ENCODE measurements at places on chromosomes 5 and 9.

GRCh38 chr5:172050080-172050479 lies 43.6 kb upstream of the FBXW11 start:
- DNase-seq: no peak

DNA sequence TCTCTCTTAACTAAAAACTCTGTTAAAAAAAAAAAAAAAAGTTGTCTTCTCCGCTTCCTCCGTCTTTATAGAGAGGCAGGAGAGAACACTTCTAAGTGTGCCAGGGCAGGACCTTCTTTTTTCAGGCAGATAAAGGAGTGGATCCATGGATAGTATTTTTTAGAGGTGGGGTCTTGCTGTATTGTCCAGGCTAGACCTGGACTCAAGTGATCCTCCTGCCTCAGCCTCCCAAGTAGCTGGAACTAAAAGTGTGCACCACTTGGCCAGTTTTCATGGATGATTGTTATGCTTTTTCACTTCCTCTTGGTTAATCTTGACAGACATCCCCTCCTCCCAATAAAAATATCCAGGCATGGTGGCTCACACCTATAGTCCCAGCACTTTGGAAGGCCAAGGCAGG lies 20.0 kb upstream of the GNE start:
- no peak for DNase-seq

DNA sequence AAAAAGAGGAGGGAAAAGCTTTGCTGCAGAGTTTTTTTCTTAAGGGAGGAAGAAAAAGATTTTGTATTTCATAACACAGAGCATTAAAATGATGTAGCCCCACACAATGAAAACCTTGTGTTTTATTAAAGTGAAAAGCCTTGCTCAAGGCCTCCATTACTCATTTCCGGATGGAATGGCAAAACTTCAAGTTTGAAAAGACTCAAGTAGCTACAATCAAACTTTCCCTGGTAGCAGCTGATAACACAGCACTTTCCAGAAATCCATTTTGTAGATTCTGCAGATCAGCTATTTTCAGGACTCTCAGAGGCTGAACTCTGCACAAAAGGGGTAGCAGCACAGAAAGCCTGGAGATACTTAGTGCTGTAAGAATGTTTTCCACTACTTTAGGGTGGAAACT lies 374.8 kb downstream of the NFIB start:
- DNase-seq: no peak

DNA sequence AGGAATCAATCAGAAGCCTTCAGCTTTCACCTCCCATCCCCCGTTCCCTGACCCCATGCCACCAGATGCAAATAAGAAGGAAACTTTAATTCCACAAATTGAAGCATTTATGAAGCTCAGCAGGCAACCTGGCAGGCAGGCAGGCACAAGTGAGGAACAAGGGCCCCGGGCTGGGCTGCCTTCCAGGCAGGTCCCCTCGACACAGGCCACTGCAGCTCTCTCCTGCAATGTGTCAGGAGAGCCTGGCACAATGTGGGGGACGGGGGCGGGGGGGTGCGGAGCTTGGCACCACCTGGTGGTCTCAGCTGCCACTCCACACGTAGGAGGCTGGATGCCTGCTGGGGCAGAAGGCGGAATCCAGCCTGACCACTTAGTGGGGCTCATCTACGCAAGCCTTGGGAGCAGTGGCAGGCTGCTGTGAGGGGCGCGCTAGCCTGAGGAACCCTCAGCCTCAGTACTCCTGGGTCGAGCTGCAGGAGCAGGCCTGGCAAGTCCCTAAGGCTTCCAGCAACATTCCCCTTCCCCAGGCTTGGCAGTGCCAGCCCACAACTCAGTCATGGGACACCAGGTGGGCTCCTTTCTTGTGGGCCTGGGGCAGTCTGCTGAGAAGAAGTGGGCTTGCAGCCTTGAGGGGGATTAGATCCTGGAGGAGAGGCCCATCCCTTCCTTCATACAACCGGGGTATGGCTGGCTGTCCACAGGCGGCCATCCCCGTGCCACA lies 50.2 kb upstream of the KCNMB1 start:
- DNase-seq: no peak

- DNase-seq: no peak
These were observed 9.1 kb downstream of the TYRP1 start for GRCh38 chr9:12702160-12702758.

- DNase-seq: no peak
These were observed 2.0 kb downstream of the PIK3R1 start for GRCh38 chr5:68217528-68217927.

GRCh38 chr5:116652196-116652729 lies 77.6 kb upstream of the SEMA6A start:
- no peak for DNase-seq

- DNase-seq: peak; percentile 10
These were observed 16.2 kb upstream of the ITGA1 start for GRCh38 chr5:52771343-52772039.

- no peak for DNase-seq
These were observed 8.8 kb upstream of the NHP2 start for GRCh38 chr5:178162481-178162880.

DNA sequence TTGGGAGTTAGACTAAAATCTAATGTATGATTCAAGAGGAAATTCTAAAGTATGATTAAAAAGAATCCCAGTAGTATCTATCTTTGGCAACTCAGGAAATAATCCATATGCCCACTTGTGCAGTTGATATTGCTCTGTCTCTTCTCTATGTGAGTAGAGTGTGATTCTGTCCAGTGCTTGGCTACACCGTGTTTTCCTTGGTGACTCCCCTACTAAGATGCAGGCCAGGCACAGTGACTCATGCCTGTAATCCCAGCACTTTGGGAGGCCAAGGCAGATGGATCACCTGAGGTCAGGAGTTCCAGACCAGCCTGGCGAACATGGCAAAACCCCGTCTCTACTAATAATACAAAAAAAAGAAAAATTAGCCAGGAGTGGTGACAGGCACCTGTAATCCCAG lies 495.4 kb downstream of the MAT2B start:
- no peak for DNase-seq

- DNase-seq: no peak
These were observed 14.3 kb downstream of the SNX30 start for GRCh38 chr9:112764837-112765236.

GRCh38 chr9:78954286-78954685 lies 617.5 kb upstream of the TLE4 start:
- no peak for DNase-seq

- DNase-seq: no peak
These were observed 153.3 kb upstream of the SLC12A2 start for GRCh38 chr5:127930311-127930710.

DNA sequence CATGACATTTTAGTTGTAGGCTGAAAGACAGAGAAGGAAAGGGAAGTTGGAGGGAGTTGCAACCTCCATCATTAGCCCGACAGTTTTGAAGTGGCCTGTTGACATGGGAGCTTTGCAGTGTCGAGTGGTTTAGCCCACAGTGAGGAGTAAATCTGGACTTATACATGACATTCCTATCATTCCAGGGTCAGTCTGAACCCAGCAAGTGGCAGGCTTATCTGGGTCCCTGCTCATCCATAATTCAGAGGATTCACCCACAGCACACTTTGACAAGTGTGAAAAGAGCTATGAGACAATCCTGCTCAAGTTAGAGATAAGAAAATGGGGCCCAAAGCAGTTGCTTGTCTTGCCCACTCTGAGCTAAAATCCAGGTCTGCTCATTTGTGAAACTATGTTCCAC lies 8.4 kb upstream of the TNC start:
- no peak for DNase-seq

- DNase-seq: no peak
These were observed 77.6 kb downstream of the PLAC8L1 start for GRCh38 chr5:146027751-146028150.

DNA sequence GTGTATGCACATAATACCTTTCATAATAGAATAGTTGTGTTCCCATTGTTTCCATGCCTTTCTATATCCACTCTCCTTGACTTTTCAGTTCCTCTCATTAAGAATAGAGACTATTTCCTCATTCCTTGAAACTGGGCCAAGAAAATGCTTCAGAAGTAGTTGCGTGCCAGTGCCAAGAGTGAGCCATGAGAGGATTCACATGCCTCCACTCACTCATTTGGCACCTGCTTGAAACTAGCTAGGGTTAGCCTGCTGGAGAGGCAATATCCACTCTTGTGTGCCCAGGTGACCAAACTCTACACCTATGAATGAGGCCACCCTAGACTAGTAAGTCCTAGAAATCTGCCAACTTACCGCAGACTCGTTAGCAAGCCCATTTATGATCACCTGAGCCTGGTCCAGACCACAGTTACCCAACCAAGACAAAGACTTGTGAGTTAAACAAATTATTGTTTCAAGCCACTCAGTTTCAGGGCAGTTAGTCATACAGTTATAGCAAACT lies 276.3 kb downstream of the EPB41L4A start:
- DNase-seq: no peak

GRCh38 chr5:68542207-68542606 lies 326.7 kb downstream of the PIK3R1 start:
- no peak for DNase-seq

GRCh38 chr5:130871346-130872086 lies 293.5 kb downstream of the HINT1 start:
- peak; percentile 5 for DNase-seq

DNA sequence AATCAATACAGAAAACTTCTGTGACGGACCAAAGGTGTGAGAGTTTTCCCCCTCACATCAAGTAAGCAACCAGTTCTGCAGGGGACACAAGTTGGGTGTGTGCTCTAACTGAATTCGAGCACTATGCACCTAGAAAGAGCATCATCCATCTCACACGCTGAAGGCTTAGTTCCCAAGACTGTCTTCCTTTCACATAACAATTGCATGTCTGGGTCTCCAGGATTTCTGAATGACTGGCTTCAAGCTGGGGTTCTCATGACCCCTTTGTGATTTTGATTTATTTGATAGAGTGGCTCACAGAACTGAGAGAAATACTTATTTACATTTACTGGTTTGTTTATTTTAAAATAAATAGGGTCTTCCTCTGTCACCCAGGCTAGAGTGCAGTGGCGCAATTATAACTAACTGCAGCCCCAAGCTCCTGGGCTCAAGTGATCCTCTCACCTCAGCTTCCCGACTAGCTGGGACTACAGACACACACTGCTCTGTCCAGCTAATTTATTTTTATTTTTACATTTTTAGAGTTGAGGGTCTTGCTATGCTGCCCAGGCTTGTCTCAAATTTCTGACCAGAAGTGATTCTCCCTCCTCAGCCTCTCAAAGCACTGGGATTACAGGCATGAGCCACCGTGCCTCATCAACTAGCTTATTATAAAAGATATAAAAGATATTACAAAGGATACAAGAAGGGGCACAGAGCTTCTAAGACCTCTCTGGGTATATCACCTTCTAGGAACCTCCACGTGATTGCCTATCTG lies 316.7 kb upstream of the CDH12 start:
- DNase-seq: no peak

- no peak for DNase-seq
These were observed 65.4 kb upstream of the GDNF start for GRCh38 chr5:37905230-37905629.

DNA sequence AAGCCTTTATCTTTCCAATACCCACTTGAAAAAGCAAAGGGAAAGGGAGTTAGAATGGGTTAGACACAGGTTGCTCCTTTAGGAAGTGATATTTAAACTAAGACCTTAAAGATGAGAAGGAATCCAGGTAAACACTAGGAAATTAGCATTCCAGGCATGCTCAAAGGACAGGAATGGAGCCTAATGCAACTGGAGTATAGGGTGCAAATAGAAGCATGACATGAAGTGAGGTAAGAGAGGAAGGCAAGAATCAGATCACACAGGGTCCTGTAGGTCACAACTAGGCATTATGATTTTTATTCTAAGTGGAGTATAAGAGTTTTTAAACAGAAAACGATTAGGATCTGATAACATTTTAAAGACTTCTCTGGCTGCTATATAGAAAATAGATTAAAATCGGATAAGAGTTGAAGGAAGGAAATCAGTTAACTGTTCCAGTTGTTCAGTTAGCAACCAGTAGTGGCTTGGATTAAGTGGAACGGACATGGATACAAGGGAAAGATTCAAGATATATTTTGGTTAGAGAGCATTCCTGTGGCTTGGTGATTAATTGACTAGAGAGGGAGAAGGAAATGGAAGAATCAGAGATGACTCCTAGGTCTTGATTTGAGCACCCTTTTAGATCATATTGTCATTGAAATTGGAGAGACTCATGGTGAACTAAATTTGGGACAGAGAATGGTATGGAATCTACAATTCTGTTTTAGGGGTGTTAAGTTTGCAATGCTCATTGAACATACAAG lies 95.9 kb downstream of the FBXO4 start:
- DNase-seq: no peak

DNA sequence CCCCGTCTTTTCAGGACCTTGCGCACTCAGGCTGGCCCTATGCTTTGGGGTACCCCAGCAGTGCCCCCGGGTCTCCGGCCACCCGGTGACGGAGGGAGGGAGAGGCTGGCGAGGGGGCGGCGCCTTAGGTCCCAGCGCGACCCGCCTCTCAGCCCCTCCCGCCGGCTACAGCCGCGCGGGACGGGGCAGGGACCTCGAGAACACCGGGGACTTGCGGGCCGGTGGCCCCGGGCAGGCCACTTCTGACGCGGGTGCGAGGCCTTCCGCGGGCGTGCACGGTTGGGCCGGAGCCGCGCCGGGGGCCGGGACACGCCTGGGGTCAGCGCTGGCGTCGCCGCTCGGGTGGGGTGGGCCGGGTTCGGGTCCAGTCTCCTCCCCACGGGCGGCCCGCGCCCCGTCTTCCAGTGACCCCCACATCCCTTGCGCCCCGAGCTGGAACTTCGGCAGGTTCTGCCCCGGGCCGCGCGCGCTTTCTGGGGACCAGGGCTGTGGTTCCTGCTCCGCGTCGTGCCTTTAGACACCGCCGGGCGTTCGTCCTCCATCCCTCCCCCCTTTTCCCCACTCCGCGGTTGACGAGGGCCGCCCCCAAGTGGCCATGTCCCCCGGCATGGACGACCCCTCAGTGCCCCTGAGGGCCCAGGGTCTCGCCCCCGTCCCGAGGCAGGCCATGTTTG lies 3.8 kb upstream of the SQSTM1 start:
- no peak for DNase-seq
